SK-N-DZ (cell line): ENCODE measurements at places on chromosomes 3 and 15.
A peak's percentile ranks its signal among the peaks of the same experiment; 100 is the strongest.

DNA sequence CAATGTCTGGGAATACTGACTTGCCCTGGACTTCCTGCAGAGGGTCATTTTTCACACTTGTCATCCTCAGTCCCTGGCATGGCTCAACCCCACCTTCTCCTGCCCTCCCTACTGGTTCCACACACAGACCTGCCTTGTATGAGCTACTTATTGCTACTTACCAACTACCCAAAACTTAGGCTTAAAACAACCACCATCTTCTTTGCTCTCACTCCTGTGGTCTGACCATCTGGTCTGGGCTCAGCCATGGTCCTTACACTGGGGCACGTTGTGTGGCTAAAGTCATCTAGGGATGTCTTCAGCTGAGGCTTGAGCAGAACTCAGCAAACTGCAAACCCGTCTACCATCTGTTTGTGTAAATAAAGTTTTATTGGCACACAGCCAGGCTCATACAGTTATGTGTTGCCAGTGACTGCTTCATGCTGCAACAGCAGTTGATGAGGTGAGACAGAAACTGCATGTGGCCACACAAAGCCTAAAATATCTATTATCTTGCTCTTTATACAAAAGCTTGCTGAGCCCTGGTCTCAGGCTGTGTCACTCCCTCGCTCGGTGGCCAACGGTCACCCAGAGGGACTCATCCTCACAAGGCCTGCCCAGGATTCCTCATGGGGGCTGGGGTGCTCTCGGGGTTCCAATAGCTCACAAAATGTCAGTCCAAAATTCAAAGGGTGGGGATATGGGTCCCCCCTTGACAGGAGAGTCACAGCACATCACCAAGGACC is 43.5 kb downstream of the KLF15 start:
- no peak for DNase-seq

DNA sequence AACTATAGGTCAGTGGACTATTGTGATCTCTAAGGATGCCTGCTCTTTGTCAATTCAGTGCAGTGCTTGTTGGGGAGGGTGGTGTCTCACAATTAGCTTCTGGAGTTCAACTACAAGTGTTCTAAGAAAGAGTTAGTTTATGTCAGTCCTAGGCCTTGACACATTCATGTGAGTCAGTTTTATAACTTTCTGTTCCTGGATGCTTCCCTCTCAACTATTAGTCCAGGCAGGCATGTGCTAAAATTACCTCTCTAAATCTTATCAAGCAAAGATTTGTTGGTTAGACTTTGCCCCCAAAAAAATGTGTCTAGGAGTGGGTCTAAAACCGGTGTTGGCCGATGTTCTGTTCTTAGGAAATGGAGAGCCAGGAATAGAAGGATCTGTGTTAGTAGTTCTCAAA is 378.3 kb downstream of the IL5RA start:
- no peak for DNase-seq

GRCh38 chr15:55318588-55319494 is at the start of the genes PIGB and PIGBOS1:
PIGB (plus strand) TSS chr15:55319222; CDS start chr15:55319251, 29 bp downstream.
PIGBOS1 (minus strand) TSS chr15:55319123; CDS start chr15:55317792, 1,331 bp downstream.
- DNase-seq = peak; percentile 90

GRCh38 chr15:65071381-65071811 is 3.6 kb upstream of the RASL12 start:
- no peak for DNase-seq

DNA sequence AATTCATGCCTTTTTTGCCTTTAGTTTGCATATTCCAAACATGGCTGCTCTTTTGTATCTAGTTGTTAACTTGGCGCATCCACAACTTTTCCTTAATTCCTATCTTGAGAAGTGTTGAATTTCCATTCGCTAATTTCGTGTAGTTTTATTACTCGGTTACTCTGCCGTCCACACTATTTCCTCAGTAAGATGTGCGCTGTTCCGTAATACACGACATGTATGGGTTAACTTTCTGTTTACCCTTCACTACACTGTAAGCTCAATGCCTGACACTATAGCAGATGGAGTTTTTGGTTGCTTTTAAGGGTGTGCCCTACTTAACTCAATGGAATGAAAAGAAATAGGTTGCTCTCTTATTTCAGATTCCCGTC is 724 bp downstream of the RPSA start:
- no peak for DNase-seq

- no peak for DNase-seq
Measured at GRCh38 chr3:156424758-156425157, 130.2 kb downstream of the SSR3 start.

- no peak for DNase-seq
Measured at GRCh38 chr3:160106905-160107861, 118.0 kb upstream of the C3orf80 start.

GRCh38 chr3:68163062-68163461 is 508.6 kb upstream of the SUCLG2 start:
- DNase-seq = no peak

DNA sequence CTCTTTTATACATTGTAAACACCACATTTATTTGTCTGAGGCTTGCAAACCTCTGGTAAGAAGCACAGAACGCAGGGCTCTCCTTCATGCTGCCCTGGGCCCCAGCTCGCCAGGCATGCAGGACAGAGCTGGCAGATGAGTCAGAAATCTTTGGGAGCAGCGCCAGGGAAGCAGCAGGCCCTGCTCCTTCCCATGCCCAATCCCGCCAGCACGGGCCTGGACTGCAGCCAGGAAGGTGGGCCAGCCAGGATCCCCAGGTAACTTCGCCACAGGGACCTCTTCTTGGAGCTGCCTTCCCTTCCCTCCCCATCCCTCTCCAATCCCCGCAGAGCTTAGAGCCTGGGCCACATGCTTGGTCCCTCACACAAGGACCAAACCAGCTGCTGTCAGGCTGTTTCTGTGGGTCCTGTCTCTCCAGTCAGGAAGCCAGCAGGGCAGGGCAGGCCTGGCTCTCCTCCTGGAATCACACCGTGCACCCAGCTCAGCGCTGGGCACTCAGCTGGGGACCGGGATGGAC is 8.8 kb downstream of the STOML1 start:
- DNase-seq = no peak

- DNase-seq = peak; percentile 58
Measured at GRCh38 chr3:158539414-158540014, 31.5 kb upstream of the MLF1 start.

- no peak for DNase-seq
Measured at GRCh38 chr3:19467761-19468160, 319.5 kb downstream of the KCNH8 start.

GRCh38 chr3:152350776-152351175 is 82.0 kb downstream of the MBNL1 start:
- no peak for DNase-seq

GRCh38 chr3:141746962-141747361 is 8.9 kb downstream of the RNF7 start:
- DNase-seq = no peak

DNA sequence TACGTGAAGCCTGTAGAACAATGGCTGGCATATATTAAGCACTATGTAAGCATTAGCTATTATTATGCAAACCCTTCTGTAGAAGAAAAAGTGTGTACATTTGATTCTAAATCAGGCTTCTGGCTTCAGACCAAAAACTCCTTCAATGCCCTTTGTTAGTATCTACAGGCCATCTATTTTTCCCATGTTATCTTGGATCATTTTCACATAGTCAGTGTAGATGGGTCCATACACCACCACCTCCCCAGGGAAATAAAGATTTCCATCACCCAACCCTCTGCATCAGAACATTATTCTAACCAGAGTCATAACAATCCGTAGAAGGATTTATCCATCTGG is 8.0 kb upstream of the KLHL6 start:
- no peak for DNase-seq
